ENCODE measurements at places on chromosomes 12 and 14. TPM values are rescaled to one million over a fixed set of nuclear protein-coding genes. Genes with fewer than 3 reads are reported as not detected.

Gene FGF6
- not detected for total RNA-seq

Gene AJUBA
- total RNA-seq: 1.9 TPM

Gene KRT75
- total RNA-seq: not detected

Gene TMEM63C
- total RNA-seq: 0.80 TPM

Gene TMEM119
- total RNA-seq: 0.96 TPM

Gene PTCSC3
- total RNA-seq: not detected

Gene CCDC85C
- total RNA-seq: 9.8 TPM

Gene HOXC5
- total RNA-seq: not detected

Gene CD69
- 106 TPM for total RNA-seq

Gene TAPBPL
- total RNA-seq: 72.0 TPM

Gene MGP
- 0.25 TPM for total RNA-seq

Gene MSI1
- not detected for total RNA-seq

Gene VDR
- 103 TPM for total RNA-seq

Gene HCFC2
- total RNA-seq: 17.7 TPM

Gene TSPAN8
- not detected for total RNA-seq

Gene SCN8A
- total RNA-seq: 0.41 TPM

Gene ITGB7
- total RNA-seq: 751 TPM

Gene IRAK4
- 40.7 TPM for total RNA-seq

Gene TCL1B
- total RNA-seq: not detected

Gene LMNTD1
- total RNA-seq: not detected

Gene BICDL1
- 99.4 TPM for total RNA-seq

Gene TMEM132C
- total RNA-seq: not detected

Gene PIGH
- total RNA-seq: 19.1 TPM

Gene SYCP3
- total RNA-seq: 0.93 TPM

Gene AQP2
- total RNA-seq: not detected

Gene SIX6
- not detected for total RNA-seq

Gene GLIPR1L1
- not detected for total RNA-seq

Gene KCNC2
- not detected for total RNA-seq

Gene SPX
- 0.95 TPM for total RNA-seq

Gene GALNT8
- 1.1 TPM for total RNA-seq

Gene COL2A1
- total RNA-seq: not detected

Gene SH2B3
- 39.8 TPM for total RNA-seq

Gene CKAP4
- total RNA-seq: 3.8 TPM

Gene ADAM21
- not detected for total RNA-seq

Gene KRT80
- total RNA-seq: not detected

Gene CHD8
- total RNA-seq: 135 TPM

Gene CCDC184
- total RNA-seq: 0.12 TPM

Gene WBP11
- total RNA-seq: 93.6 TPM

Gene ACVRL1
- total RNA-seq: not detected

Gene TAS2R30
- total RNA-seq: 4.2 TPM

Gene ZFHX2
- 2.9 TPM for total RNA-seq

Gene MSRB3
- 0.05 TPM for total RNA-seq

Gene FBLN5
- 1.9 TPM for total RNA-seq

Gene GARIN6
- total RNA-seq: not detected
